Mesendoderm (in vitro differentiated cells): ENCODE measurements at places on chromosomes 4 and X.

GRCh38 chrX:65635822-65636221, 31.6 kb upstream of the MSN start:
- no peaks in the 10 kb centered on the region for H3K36me3 ChIP-seq
- H3K27me3 ChIP-seq: no peaks in the 10 kb centered on the region
- H3K27ac ChIP-seq: no peak overlapping the region
- H3K4me3 ChIP-seq: no peak overlapping the region

- no peaks in the 10 kb centered on the region for H3K27me3 ChIP-seq
- H3K4me3 ChIP-seq: no peak overlapping the region
- H3K4me1 ChIP-seq: no peaks in the 10 kb centered on the region
- no peak for DNase-seq
These were observed 41.0 kb downstream of the CEP44 start for GRCh38 chr4:174324725-174325124.

DNA sequence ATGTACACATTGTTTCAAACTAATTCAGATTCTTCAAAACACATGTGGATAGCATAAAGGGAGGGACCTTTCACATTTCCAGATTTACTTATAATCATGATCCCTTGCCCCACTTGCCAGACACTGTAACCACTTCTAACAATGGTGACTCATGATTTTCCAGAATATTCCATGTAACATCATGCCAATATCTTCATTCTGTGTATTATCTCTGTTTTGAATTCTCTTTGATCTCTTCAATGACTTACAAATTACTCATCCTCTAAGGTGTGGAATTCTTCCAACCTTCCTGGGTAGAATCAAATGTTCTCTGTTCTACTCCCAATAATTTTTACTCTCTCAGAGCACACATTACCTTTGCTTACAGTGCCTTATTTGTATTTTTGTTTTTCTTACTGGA, 517.1 kb downstream of the PCDH7 start:
- no peaks in the 10 kb centered on the region for H3K4me1 ChIP-seq
- no peaks in the 10 kb centered on the region for H3K27me3 ChIP-seq
- no peak overlapping the region for H3K27ac ChIP-seq
- DNase-seq: no peak
- H3K4me3 ChIP-seq: no peak overlapping the region

GRCh38 chr4:34720571-34720970, 1523.7 kb downstream of the ARAP2 start:
- no peak overlapping the region for H3K4me3 ChIP-seq
- H3K27me3 ChIP-seq: no peaks in the 10 kb centered on the region
- no peak overlapping the region for H3K27ac ChIP-seq

GRCh38 chrX:96997196-96997595, 113.5 kb downstream of the RPA4 start:
- H3K4me1 ChIP-seq: no peaks in the 10 kb centered on the region
- no peak for DNase-seq
- H3K27me3 ChIP-seq: no peaks in the 10 kb centered on the region
- H3K36me3 ChIP-seq: no peaks in the 10 kb centered on the region
- no peak overlapping the region for H3K27ac ChIP-seq
- no peak overlapping the region for H3K4me3 ChIP-seq

- H3K4me1 ChIP-seq: no peaks in the 10 kb centered on the region
- no peak overlapping the region for H3K27ac ChIP-seq
- H3K4me3 ChIP-seq: no peak overlapping the region
- H3K36me3 ChIP-seq: no peaks in the 10 kb centered on the region
- no peaks in the 10 kb centered on the region for H3K27me3 ChIP-seq
These were observed 41.2 kb upstream of the SMAD1 start for GRCh38 chr4:145440292-145441007.

DNA sequence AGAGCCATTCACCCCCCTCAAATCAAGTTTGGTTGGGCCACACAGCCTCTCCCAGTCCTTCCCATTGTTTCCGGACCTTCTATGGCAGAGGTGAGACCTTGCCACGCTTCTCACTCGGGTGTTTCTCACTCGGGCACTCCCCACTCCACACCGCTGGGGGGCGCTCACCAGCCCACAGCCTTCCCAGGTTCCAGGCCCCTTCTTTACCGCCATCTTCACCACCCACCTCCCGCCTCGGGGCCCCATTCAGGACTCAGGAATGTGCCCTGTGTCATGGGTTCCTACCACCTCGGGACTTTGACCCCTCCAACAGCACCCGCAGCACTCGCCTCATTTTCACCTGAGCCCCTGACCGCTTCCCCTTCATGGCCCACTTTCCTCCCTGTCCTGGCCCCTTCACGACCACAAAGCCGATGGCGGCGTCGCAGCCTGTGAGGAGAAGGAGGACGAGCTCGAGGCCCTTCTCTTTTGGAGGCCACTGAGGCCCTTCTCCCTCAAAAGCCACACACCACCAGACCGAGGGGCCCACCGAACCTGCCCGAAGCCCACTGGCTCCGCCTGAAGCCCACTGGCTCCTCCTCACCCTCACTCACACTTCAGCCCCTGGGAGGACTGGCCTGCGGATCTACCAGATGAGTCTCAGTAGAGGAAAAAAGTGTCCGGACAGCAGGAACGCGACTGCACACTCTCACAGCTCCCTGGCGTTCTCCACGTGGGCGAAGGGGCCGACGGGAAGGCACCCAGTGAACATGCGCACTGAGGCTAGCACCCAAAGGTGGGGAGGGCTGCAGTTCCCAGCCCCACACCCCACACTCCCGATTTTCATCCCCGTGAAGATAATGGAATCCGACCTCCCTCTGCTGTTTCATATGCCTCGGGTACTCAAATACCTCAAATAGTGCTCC, at the start of gene PAGE1:
TSS of gene PAGE1 (minus strand) at position 709 of the 905 bp plus-strand sequence. CDS start 1,214 bp downstream, outside the sequence.
- no peak within 1 kb of the TSS for H3K4me3 ChIP-seq
- H3K36me3 ChIP-seq: no peaks in the 10 kb centered on the region
- H3K27ac ChIP-seq: no peak within 1 kb of the TSS
- no peaks in the 10 kb centered on the region for H3K4me1 ChIP-seq
- no peaks in the 10 kb centered on the region for H3K27me3 ChIP-seq

DNA sequence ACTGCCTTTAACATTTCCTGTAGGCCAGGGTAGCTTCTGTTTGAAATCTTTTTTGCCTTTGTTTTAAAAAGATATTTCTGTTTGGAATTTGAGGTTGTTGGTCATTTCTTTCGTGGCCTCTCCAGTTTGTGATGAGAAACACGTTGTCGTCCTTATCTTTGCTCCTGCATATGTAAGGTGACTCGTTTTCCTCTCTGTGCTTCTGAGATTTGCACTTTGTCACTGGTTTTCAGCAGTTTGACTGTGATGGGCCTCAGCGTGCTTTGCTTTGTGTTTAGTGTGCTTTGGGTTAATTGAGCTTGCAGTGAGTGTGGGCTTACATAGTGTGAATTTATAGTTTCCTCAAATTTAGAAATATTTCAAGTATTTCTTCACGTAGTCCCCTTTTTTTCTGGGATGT, 81.5 kb downstream of the FAM193A start:
- H3K4me3 ChIP-seq: no peak overlapping the region
- H3K36me3 ChIP-seq: no peaks in the 10 kb centered on the region
- peaks cover 4% of the 10 kb centered on the region for H3K4me1 ChIP-seq
- DNase-seq: no peak
- no peak overlapping the region for H3K27ac ChIP-seq

- H3K4me1 ChIP-seq: no peaks in the 10 kb centered on the region
- DNase-seq: no peak
- no peaks in the 10 kb centered on the region for H3K36me3 ChIP-seq
- H3K27ac ChIP-seq: no peak overlapping the region
- no peaks in the 10 kb centered on the region for H3K27me3 ChIP-seq
- H3K4me3 ChIP-seq: no peak overlapping the region
These were observed 80.1 kb upstream of the SHOX start for GRCh38 chrX:550514-550913.

- H3K4me1 ChIP-seq: no peaks in the 10 kb centered on the region
- DNase-seq: no peak
- H3K4me3 ChIP-seq: no peak overlapping the region
- H3K36me3 ChIP-seq: no peaks in the 10 kb centered on the region
- no peaks in the 10 kb centered on the region for H3K27me3 ChIP-seq
These were observed 125.5 kb upstream of the GIMD1 start for GRCh38 chr4:106494066-106494465.

GRCh38 chrX:13754765-13755164, 20.2 kb downstream of the OFD1 start:
- DNase-seq: no peak
- no peak overlapping the region for H3K4me3 ChIP-seq
- H3K36me3 ChIP-seq: no peaks in the 10 kb centered on the region
- H3K27ac ChIP-seq: no peak overlapping the region
- H3K4me1 ChIP-seq: no peaks in the 10 kb centered on the region

- peaks cover 8% of the 10 kb centered on the region for H3K36me3 ChIP-seq
- DNase-seq: no peak
- H3K4me1 ChIP-seq: no peaks in the 10 kb centered on the region
- no peak overlapping the region for H3K27ac ChIP-seq
- no peak overlapping the region for H3K4me3 ChIP-seq
- H3K27me3 ChIP-seq: no peaks in the 10 kb centered on the region
These were observed 45.2 kb downstream of the ADD1 start for GRCh38 chr4:2888886-2889285.

DNA sequence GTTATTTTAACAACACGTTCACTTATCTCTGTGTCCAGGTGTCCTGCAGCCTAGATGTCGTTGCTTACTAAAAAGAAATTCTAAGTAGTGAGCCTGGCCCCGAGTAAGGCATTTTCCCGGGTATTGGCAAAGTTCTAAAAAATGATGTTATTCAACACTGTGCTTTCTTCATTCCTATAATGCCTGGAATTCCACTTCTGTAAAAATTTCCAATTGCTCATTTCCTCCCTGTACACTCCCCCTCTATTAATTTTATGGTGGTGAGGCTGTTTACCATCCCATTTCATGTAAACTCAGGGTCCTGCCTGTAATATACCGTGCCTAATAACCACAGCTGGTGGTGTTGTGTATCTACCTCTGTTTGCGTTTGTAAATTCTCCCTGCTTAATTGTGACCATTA, 14.2 kb downstream of the BST1 start:
- H3K27me3 ChIP-seq: no peaks in the 10 kb centered on the region
- H3K36me3 ChIP-seq: no peaks in the 10 kb centered on the region
- no peak overlapping the region for H3K4me3 ChIP-seq
- DNase-seq: no peak
- H3K4me1 ChIP-seq: no peaks in the 10 kb centered on the region
- no peak overlapping the region for H3K27ac ChIP-seq

GRCh38 chr4:1964443-1964842, 44.3 kb downstream of the NELFA start:
- peaks cover 6% of the 10 kb centered on the region for H3K4me1 ChIP-seq
- peak; percentile 60 for DNase-seq
- no peak overlapping the region for H3K4me3 ChIP-seq
- peaks cover 10% of the 10 kb centered on the region for H3K36me3 ChIP-seq

- no peak for DNase-seq
- H3K27ac ChIP-seq: no peak overlapping the region
- H3K4me3 ChIP-seq: no peak overlapping the region
- H3K36me3 ChIP-seq: no peaks in the 10 kb centered on the region
- H3K4me1 ChIP-seq: no peaks in the 10 kb centered on the region
- H3K27me3 ChIP-seq: peaks cover 15% of the 10 kb centered on the region
These were observed 8.0 kb downstream of the ARHGEF38 start for GRCh38 chr4:105560421-105560848.

- no peaks in the 10 kb centered on the region for H3K4me1 ChIP-seq
- DNase-seq: no peak
- H3K27ac ChIP-seq: no peak overlapping the region
- no peak overlapping the region for H3K4me3 ChIP-seq
These were observed 210.5 kb upstream of the KIT start for GRCh38 chr4:54447304-54447703.

DNA sequence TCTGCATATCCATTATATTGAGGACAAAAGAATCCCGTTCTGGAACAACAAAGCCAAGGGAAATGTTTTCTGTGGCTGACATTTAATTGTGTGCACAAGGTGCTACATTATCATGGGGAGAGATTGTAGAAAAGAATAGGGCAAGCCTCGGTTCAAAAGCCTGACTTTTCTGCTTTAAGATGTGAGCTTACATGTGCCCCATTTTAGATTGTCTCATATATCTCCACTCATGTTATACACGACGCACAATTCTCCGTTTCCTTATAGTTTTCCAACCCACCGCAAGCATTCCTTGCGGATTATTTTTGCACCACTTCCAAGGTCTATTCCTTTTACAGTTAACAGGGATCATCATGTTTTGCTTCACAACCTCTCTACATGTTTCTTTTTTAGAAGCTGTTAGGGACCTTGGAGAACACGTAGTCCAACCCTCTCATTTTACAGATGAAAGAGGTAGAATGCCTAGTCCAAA, 99.6 kb upstream of the MAML3 start:
- no peaks in the 10 kb centered on the region for H3K36me3 ChIP-seq
- no peaks in the 10 kb centered on the region for H3K27me3 ChIP-seq
- no peak overlapping the region for H3K27ac ChIP-seq
- no peak for DNase-seq
- H3K4me3 ChIP-seq: no peak overlapping the region

DNA sequence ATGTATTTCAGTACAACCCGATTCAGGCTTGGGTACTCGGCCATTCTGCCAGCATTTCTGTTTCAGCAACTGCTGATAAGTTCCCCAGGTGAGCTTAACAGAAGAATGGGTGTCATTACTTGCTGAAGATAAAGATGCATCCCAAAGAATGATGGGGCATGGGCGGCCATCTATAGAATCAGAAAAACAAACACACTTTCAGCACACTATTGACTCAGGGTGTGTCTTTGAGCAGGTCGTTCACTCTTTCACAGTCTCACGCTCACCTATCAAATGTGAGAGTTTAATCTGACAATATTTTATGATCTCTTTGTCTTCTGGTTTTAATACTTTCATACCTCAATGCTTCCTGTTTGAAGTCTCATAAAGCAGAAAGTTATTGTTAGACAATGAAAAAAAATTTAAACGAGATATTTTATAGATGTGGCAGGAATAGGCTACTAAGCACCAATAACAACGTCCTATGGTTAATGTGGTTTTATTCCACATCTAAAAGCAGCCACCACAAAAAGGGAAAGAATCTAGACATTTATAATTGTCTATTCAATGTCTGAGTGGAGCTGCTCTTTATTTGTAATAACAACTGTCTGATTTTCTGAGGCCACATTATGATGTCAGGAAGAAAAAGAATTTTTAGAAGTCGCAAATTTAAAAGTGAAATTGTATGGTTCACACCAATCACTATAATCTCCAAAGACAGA, 17.0 kb downstream of the GASK1B start:
- no peaks in the 10 kb centered on the region for H3K4me1 ChIP-seq
- DNase-seq: peak; percentile 53
- no peak overlapping the region for H3K4me3 ChIP-seq
- H3K27me3 ChIP-seq: no peaks in the 10 kb centered on the region
- H3K27ac ChIP-seq: no peak overlapping the region

DNA sequence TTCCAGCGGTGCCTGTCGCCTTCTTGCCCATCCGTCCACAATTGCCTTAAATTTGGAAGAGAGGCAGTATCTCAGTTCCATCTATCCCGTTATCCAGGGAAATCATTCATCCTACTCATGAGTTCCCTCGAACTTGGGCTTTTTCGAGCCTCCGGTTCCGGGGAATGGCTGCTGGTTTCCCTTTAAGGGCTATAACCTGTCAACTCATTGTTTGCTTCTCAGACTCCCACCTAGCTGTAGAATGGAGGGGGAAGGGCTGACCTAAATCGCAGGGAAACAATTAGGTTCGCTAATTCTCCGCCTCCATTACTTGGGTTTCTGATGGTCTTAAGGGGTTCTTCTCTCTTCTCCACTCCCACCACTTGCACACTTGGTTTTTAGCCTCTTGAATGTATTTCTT, 1.2 kb downstream of the UCHL1 start:
- H3K4me3 ChIP-seq: peak overlapping the region; percentile 92
- peaks cover 2% of the 10 kb centered on the region for H3K4me1 ChIP-seq
- peak; percentile 72 for DNase-seq
- H3K27me3 ChIP-seq: no peaks in the 10 kb centered on the region
- H3K27ac ChIP-seq: peak overlapping the region; percentile 48

GRCh38 chrX:118520216-118521206, 24.9 kb downstream of the DOCK11 start:
- no peaks in the 10 kb centered on the region for H3K4me1 ChIP-seq
- no peak overlapping the region for H3K27ac ChIP-seq
- H3K36me3 ChIP-seq: no peaks in the 10 kb centered on the region
- H3K27me3 ChIP-seq: no peaks in the 10 kb centered on the region
